ENCODE measurements at places on chromosomes 13 and 19.

GRCh38 chr13:77891041-77891440 lies 27.6 kb downstream of the EDNRB start:
- no peak for DNase-seq

DNA sequence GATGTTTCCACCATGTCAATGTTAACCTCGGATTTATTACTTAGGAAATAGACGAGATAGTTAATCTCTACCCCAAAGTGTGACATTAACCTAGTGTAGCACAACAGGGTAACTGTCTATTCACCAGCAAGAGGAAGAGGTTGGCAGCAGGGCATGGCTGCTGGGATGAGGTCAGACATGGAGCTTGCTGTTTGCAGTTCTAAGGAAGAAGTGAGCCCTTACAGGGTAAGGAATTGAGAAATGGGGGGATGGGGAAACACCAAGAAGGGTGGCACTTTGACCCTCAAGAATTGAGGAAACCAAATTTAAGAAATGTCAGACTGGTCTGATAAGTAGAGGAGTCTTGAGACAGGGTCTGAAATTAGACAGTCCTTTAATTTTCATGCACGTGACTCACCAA lies 62.4 kb downstream of the MBD3L2B start:
- no peak for DNase-seq

DNA sequence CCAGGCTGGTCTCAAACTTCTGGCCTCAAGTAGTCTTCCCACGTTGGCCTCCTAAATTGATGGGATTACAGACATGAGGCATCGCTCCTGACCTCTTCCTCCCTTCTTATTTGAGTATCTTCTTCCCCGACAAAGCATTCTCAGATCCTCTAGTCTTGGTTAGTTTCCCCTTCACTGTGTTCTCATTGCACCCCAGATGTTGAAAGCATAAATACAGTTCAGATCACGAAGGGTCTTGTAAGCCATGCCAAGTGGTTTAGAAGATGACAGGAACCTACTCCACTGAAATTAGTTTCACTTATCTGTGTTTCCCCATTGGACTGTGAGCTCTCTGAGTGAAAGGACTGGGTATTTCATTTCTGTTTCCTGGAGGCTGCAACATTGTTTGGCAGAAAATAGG lies 100.7 kb downstream of the DGKH start:
- no peak for DNase-seq

DNA sequence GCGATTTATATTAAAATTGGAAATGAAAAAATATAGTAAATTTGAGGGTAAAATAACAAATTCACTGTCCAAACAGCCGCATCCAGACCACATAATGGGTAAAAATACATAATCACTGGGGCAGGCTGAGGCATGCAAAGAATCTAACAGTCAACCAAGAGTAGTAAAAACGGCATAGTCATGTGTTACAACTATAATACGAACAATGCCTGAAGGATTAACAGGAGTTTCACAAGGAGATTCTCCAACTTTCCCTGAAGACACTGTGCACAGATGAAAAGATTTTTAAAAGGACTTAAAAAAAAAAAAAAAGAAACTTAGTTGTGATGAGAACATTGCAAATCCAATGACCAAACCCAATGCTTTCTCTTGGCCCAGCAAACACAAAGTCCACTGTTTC lies 20.4 kb upstream of the ATXN8OS start:
- DNase-seq: no peak

DNA sequence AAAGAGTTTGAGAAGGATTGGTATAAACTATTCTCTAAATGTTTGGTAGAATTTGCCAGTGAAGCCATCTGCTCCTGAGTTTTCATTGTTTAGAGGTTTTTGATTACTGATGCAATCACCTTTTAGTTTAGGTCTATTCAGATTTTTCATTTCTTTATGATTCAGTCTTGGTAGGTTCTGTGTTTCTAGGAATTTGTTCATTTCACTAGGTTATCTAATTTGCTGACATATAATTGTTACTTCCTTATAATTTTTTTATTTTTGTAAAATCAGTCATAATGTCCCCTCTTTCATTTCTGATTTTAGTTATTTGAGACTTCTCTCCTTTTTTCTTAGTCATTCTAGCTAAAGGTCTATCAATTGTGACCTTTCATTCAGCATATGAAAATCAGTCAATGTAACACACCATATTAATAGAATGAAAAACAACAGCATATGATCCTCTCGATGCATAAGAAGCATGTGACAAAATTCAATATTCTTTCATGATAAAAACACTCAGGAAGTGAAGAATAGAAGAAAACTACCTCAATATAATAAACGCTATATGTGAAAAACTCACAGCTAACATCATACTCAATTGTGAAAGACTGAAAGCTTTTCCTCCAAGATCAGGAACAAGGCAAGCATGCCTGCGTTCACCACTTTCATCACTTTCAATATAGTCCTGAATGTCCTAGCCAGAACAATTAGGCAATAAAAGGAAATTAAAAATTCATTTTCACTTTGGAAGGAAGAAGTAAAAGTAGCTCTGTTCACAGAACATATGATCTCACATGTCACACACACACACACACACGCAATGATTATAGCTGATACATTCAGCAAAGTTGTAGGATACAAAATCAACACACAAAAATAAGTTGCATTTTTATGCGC lies 149.1 kb downstream of the COG6 start:
- DNase-seq: no peak

DNA sequence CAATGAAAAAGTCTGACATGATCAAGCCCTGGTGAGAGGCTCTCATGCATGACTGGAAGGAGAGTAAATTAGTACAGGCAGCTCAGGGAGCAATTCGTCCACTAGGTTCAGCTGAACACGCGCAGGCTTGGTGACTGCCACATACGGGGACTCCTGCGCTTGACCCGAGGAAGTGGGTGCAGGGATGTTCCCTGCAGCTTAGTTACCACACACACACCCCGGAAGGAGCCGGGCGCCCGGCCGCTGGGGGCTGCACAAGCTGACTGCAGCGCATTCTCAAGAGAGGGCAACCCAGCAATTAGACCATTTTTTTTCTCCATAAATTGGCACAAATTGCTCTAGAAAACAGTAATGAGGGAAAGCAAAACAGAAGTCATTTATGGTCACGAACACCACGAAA lies 23.0 kb upstream of the MIER2 start:
- no peak for DNase-seq

DNA sequence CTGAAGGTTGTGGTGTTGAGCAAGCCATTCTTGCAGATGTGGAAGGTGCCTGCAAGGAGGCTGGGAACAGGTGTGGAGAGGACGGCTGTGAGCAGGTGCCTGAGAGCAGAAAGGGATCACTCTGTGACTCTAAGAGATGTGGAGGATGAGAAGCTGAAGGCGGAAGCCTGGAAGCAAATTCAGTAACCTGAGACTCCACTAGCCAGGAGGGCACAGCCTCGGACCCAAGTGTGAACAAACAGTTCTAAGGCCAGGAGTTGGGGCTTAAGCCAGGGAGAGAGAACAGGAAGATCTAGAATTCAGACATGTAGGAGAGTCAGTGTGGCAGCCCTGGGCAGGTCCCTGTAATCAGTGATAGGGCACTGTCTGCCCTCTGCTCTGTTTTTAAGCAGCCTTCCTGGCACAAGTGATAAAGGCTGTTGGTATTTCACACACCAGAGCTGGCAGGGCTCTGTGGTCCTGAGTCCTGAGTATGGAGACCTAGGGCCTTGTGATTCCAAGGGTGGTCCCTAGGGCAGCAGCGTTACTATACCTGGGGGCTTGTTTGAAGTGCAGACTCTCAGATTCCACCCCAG lies 131.3 kb downstream of the SLC7A1 start:
- no peak for DNase-seq

DNA sequence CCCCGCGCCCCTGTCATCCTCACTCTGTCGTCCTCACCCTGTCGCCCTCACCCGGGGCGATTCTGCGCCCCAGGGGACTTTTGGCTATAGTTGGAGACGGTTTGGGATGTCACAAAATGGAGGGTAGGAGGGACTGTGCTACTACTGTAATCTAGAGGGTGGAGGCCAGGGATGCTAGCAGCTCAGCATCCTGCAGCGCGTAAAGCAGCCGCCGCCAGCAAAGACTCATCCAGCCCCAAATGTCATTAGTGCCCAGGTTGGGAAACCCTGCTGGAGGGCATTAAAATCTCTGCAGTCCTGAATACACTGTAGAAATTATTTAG lies 362 bp downstream of the ZNF557 start:
- no peak for DNase-seq

GRCh38 chr19:19615086-19615485 lies 3.4 kb downstream of the PBX4 start:
- no peak for DNase-seq

GRCh38 chr13:111115965-111116521 lies 933 bp downstream of the ARHGEF7 start:
- DNase-seq: no peak

GRCh38 chr13:90690458-90691080 lies 656.9 kb upstream of the MIR17HG start:
- no peak for DNase-seq

GRCh38 chr19:7902796-7903243 lies 857 bp upstream of the MAP2K7 start:
- no peak for DNase-seq

DNA sequence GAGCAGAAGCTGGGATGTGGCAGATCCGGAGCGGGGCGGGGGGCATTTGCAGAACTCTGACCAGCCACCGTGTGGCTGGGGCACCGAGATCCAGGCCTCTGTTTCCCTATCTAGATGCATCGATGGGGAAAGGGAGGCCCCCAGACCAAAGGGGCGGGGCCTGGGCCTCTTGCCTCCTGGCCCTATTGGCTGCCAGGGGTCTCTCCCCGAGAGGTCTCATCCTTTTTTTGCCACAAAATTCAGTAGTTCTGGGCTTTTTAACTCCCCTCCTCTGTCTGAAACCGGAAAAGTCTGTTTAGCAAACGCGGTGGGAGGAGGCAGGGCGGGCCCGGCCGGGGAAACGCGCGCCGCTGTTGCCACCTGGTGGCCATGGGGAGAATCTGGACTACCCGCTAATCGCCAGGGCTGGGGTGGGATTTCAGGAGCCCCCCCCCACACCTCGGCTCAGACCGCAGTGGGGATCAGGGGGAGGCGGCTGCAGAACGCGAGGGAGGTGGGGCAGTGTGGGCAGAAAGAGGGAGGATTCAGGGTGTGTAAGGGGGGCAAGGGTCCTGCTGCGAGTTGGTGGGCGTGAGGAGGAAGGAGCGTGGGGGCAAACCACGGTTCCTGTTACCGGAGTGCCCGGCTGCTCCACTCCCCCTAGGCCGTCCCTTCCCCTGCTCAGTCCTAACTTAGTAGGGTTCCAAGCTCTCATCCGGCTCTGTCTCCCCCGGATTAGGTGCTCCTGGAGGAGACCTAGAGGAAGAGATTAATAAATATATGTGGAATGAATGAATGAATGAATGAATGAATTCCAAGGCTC lies 28.3 kb downstream of the IL12RB1 start:
- peak; percentile 79 for DNase-seq

DNA sequence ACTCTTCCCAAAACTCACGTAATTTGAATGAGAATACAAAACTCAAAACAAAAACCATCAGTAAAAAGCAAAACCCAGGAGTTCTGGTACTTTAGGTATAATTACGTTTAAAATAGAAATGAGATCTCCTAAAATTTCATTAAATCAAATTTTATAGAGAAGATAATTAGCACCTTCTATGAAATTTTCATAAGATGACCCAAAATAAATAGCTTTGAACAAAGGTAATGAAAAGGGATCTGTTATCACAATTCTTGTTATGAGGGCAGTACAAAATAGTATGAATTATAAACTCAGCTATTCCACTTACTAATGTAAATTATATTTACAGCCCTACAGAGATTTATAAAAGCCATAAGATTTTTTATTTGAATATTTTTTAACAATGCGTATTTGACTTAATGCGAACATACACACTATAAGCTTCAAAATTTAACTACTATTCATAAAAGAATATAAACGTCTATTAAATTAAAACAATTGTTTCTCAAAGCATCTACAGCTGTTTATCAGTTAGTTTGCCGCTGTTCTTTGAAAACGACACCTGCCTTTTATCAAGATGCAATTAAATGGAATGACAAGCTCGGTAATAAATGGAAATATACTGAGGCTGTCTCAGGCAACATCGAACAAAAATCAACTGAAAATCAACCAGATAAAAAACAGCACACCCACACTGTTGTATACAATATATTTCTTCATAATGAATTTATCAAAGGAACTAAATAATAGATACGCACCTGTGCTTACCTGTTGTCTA lies 63.8 kb downstream of the KCNRG start:
- DNase-seq: no peak

DNA sequence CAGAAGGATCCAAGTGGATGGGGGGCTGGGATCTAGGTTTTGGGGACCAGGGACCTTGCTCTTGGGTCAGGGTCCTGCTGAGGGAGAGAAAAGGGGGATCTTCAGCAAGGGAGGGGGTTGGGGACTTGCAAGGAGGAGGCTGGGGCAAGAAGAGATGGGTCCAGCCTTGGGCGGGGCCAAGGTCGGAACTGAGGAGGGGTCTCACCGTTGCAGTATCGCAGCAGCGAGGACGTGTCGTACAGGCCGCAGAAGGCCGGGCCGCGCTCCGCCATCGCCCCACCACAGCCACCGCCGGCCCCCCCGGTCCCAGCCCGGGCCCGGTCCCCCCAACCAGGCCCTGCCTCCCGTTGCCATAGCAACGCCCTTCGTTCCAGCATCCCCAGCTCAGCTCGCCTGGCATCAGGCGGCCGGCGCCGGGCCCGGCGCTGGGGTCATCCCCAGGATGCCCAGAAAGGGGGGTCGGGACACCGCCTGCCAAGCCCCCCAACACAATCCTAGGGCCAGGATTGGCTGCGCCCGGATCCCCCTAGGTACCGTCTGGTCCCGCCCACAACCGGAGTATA lies 6.0 kb upstream of the EML2 start:
- no peak for DNase-seq

- DNase-seq: peak; percentile 71
These were observed 11.3 kb downstream of the PEAK3 start for GRCh38 chr19:2270423-2271233.
